ENCODE measurements at places on chromosomes 12 and 14.
A peak's percentile ranks its signal among the peaks of the same experiment; 100 is the strongest.

GRCh38 chr12:106329231-106329982 is 26.9 kb downstream of the TCP11L2 start:
- no peak for DNase-seq

- DNase-seq, result peak; percentile 27
These were observed at the start of gene CAPS2 for GRCh38 chr12:75329918-75330826. CAPS2 (minus strand) TSS chr12:75330324; CDS start chr12:75326498, 3,826 bp downstream.

- DNase-seq, result no peak
These were observed 192.8 kb downstream of the TBX5 start for GRCh38 chr12:114213055-114213581.

- DNase-seq, result no peak
These were observed 379.0 kb downstream of the LRIG3 start for GRCh38 chr12:58541300-58541690.

- no peak for DNase-seq
These were observed 671 bp downstream of the ESYT1 start for GRCh38 chr12:56128670-56129205.

DNA sequence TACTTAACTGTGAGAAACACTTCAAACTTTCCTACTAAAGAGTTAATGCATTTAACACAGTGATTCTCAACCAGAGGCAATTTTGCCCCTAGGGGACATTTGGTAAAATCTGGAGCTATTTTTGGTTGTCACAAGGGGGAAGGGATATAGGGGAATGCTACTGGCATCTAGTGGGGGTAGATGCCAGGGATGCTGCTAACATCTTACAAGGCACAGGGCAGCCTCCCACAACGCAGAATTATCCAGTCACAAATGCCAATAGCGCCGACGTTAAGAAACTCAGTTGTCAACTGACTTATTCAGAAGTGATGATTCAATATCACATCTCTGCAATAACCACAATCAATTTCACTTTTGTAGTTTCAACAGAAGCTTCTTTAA is 2.0 kb downstream of the EEA1 start:
- DNase-seq, result no peak

- no peak for DNase-seq
These were observed 230.6 kb upstream of the PLEKHG7 start for GRCh38 chr12:92472201-92472600.

- no peak for DNase-seq
These were observed 10.9 kb upstream of the HVCN1 start for GRCh38 chr12:110699591-110700445.

- no peak for DNase-seq
These were observed 14.9 kb downstream of the DTX1 start for GRCh38 chr12:113071135-113072112.

- no peak for DNase-seq
These were observed 271.0 kb downstream of the APAF1 start for GRCh38 chr12:98916106-98916505.

- no peak for DNase-seq
These were observed 36.7 kb upstream of the RIMBP2 start for GRCh38 chr12:130752692-130753230.

Data from activated T-cell treated with anti-CD3 and anti-CD28 coated beads for 1 hour (primary cell).